ENCODE measurements at places on chromosomes 13 and 19.

DNA sequence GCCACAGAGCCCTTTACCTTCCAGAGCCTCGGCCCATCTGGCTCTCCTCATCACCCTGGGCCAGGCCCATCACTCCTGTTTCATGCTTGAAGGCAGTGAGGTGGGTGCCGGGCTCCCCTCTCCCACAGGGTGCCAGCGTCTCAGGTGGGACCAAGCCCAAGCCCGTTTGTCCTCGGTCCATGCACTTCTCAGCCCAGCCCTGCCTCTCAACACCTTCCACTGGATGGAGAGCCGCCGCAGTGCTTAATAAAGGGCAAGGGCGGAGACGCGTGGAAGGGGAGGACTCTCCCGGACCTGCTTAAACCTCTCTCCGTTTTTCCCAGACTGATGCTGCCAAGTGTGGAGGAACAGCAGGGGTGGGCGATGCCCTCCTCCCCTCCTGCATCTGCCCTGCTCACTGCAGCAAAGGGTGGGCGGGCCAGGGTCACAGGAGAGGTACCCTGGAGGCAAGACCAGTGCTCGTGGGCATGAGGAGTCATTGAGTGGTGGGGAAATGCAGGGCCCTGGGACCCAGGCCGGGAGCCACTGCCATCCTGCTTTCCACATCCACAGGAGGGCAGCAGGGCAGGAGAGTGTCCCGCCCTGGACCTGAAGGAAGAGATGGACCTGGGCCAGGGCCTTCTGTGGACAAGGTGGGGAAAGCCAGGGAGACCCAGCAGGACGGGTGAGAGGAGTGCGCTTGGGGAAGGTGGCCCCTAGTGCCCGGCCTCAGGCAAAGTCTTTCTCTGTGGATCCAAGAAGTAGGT lies 9.7 kb upstream of the ATP11A start:
- no peak for DNase-seq

- DNase-seq: peak; percentile 96
Observed at GRCh38 chr13:31046711-31047279, 114.3 kb downstream of the TEX26 start.

DNA sequence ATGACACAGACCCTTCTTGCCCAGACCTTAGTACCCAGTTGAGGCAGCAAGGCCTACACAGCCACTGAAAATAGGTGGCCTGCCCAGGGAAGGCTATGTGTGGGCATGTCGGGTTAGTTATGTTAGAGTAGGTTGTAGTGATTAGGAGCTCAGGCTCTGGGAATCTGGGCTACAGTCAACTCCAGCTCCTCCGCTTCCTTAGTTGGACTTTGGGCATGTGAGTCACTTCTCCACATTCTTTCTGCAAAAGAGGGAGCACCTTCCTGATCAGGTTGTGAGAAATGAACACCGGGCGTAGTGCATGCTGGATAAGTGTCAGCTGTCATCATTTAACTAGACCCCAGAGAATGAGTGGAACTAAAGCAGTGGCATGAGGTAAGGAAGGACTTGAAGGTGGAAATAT lies 64.8 kb downstream of the ARHGAP35 start:
- no peak for DNase-seq

DNA sequence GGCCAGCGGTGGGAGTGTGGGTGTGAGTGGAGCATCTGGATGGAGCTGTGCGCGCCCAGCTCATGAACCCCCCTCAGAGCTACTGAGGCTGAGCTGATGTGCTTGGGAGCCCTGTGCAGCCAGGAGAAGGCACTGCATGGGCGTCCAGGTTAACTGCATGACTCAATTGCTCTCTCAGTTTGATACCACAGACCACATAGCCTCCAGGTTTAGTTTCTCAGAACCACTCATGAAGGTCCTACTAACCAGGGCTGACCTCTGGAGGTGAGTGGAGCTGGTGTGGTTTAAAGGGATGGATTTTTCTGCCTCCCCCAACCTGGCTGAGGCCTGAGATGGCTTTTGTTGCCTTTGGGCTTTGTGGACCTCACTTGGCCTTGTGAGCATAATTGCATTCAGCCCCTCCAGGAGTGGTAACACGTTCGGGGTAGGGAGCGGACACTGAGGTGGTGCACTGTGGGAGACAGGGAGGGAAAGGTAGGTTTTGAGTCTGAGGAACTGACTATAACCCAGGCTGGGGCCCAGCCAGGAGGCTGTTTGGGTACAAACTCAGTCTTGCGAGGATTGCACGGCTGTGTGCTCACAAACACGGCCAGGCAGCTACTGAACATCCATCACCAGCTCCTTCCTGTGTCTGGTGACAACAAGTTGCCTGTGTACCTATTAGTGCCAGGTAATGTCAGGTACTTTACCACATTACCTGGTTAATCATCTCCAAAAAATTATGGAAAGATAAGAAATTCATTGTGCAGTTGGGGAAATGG lies 97.5 kb downstream of the RGCC start:
- no peak for DNase-seq

DNA sequence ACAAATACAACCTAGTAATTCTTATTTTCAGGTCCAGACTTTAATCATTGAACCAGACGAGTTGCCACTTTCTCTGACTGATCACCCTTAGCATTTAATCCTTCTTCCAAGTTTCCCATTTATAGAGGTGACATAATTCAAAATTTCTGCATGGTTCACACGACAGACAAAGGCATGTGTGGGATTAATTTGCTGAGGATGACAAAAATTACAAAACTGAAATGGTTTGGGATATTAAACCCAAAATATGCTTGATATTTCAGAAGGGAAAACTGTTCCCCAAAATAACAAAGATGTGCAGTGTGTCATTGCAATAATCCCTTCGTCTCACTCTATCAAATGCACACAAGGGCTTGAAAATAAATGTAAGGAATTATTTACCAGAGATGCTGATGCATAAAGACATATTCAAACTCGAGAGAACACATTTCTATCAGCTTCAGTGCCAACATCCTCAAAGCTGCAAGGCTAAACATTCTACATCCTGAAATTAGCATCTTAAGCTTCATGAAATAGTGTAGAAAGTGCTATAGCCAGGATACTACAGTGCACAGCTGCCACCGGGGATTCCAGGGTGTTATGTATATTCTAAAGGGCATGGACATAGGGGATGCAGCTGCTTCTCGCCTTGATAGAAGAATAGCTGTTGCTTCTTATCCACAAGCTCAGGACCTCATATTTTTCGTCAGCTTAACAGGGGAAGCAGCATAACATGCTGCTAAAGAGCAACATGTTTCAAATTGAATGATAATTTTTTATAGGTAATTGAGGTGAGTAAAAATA lies 198.7 kb upstream of the SLITRK1 start:
- no peak for DNase-seq

DNA sequence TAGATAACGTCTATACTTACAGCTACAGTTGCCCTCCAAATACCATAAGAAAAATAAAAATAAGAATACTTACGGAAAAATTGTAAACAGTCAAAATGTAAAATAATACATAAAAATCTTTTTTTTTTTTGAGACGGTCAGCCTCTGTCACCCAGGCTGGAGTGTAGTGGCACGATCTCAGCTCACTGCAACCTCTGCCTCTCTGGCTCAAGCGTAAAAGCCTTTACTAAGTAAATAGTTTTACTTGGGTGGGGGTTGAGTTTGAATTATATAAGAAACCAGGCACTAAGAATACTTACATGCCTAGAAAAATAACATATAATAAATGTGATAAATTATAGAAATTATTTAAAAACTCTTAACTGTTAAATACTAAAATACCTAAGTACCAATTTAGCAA lies 1413.0 kb upstream of the PRR20A start:
- DNase-seq: no peak

GRCh38 chr19:49988007-49988406 lies 27.0 kb upstream of the SIGLEC11 start:
- no peak for DNase-seq

GRCh38 chr19:28829359-28829758 lies 383.6 kb downstream of the UQCRFS1 start:
- DNase-seq: no peak

- DNase-seq: peak; percentile 20
Observed at GRCh38 chr13:21557995-21558394, 46.0 kb downstream of the MICU2 start.

GRCh38 chr19:13849991-13850909 lies 26.7 kb upstream of the NANOS3 start:
- DNase-seq: peak; percentile 94

DNA sequence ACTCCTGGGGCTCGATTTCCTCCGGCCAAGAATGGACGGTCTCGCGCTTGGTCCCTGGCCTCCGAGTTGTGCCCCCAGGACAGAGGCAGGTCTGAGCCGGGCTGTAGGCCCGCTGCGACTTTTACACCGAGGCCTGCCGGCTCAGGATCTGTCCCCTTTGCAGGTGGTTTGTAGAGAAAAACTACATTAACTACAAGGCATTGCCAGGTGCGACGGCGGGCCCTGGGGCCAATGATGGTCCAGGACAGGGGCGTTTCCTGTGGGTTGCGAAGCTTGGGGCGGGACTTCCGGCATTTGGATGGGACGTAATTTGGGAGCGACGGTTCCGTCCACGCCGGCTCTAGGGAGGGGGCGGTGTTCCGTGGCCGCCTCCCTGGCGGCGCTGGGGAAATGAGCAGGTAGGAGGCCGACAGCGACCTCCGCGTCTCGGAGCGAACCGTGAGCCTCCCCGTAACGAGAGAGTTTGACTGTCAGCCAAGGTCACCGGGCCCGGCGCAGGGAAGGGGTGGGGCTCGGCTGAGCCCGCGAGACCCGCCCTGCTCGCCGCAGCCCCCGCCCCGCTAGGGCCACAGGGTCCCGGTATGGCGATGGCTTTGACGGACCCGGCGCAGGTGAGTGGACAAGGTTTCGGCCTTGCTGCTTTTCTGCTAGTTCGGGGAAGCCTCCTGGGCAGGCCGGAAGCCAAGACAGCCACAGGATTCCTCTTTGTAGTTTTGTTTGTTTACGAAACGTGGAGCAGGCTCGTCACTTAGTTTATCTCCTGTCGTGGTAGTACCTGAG lies at the start of gene ZNF805:
Gene ZNF805 (plus strand): TSS at position 322 of the 780 bp plus-strand sequence. CDS start 260 bp downstream, at position 582.
- DNase-seq: peak; percentile 96

- DNase-seq: no peak
Observed at GRCh38 chr19:47257411-47258169, 1.3 kb downstream of the CCDC9 start.

- no peak for DNase-seq
Observed at GRCh38 chr13:85700906-85701305, 98.3 kb downstream of the SLITRK6 start.

DNA sequence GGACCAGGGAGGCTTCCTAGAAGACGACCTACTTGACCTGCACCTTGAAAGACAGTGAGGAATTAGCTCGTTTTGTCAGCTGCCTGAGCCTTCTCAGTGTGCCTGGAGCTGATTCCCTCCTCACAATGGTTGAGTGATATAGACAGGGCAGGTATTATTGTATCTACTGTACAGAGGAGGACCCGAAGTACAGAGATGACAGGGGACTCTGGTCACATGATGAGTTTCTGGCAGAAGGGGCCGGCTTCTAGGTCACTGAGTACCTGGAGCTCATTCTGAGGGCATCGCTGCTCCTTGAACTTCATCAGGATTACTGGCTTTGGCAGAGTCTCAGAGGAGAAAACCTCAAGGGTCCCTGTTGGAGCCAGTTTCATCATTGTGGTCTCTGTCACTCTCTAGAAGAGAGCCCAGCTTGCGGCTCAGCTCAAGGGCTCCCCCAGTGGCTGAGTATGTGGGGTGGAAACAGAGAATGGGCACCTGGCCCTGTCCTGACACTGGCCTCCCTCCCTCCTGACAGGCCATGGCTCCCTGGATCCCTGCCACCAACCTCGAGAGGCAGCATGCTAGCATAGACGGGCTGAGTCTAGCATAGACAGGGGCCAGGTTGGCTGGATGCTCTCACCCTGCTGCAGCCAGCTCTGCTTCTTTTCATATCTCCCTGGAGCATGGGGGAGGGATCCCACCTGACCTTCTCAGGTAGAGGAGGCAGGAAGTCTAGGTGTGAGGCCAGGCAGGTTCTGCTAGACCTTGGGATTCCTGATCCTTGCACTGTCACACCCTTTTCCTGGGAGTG lies 38.7 kb downstream of the NFIX start:
- DNase-seq: peak; percentile 83

GRCh38 chr19:45771311-45771933 lies 2.4 kb upstream of the SIX5 start:
- no peak for DNase-seq

GRCh38 chr13:77637588-77637987 lies 59.9 kb upstream of the SLAIN1 start:
- peak; percentile 73 for DNase-seq

DNA sequence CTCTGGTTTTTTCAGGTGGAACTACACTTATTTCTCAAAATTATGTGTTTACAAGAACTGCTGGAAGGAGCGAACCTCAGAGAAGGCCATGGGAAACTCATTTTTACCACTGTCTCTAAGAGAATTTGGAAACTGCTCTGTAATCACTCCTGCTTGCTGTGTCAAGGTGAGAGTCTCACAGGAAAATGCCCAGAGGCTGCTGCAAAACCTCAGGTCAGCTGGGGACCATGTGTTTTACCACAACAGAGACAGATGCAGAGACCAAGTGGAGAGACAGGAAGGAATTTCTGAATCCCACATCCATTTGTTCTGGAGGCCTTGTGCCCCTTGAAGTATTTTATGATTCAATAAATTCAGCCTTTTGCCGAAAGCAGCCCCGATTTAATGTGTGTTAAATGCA lies 743.8 kb upstream of the SLC10A2 start:
- no peak for DNase-seq

- peak; percentile 44 for DNase-seq
Observed at GRCh38 chr13:43572656-43573360, 214.0 kb downstream of the ENOX1 start.

DNA sequence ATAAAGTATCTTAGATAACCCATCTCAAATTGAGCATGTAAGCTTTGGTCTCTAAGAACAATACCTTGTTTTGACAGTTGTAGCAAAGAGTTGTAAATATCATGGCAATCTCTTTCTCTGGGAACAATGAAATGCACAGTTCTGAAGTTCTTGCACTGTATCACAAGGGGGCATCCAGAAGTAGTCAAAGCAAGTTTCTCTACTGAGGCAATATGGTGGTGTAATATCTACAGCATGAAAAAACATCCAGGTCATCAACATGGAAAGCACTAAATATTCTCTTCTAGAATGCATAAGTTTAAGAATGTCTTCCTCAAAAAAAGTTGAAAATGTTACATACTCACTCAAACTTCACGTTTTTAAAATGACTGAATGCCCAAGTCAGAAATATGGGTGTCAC lies 19.6 kb downstream of the MTMR6 start:
- DNase-seq: no peak

- peak; percentile 75 for DNase-seq
Observed at GRCh38 chr19:33235269-33235995, 9.8 kb upstream of the SLC7A10 start.

GRCh38 chr19:6047256-6047655 lies 63.0 kb downstream of the RFX2 start:
- DNase-seq: no peak
